Activated naive CD4-positive, alpha-beta T cell (primary cell): ENCODE measurements at places on chromosomes 3 and 15.

DNA sequence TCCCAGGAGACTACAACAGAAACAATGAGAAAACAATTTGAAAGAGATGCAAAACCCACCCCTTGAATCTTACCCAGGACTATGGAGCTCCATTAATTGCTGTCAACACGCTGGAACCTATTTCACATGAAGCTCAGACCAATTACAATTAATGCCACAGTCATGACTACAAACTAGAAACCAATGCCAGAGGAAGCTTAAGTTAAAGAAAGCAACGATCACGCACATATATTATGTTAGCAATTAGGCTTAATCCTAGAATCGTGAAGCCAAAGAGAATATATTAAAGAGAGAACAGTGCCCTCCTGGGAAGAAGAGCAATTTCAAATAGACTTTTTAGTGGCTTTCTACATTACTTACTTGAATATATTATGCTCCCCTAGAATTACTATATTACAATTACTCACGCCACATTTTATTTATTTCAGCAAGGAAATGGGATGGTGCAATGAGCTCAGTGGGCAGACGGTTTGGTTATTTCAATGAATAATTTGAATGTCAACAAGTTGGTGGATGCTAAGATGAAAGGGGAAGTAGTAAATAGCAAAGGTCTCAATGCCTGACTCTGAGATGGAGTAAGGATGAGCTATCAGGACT lies 125.5 kb downstream of the GREM1 start:
- no peak for DNase-seq

GRCh38 chr15:90266061-90266431 lies 574 bp downstream of the NGRN start:
- DNase-seq: peak; percentile 40

DNA sequence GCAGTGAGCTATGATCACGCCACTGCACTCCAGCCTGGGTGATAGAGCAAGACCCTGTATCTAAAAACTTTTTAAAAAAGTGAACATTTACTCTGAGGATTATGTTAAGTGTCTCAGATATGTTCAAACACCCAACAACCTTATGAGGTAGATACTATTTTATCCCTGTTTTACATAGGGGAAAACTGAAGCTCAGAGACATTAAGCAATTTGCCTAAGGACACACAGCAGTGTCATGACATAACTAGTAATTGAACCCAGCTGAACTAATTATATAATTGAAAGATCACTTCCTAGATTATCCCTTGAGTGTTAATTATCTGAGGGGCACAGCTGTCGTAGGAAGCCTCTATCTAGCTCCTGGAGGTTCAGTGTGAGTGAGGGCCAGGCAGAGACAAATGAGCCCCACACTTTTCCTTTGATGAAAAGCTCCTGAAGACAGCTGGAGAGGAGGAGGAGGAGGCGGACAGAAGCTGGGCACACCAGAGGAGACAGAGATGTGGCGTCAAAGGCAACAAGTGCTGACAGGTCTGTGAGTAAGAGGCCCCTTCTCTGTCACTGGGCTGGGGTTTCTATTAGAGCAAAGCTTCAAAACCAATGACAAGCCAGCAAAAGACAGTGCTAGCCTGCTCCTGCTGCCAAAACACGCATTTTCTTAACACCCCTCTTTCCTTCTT lies 20.5 kb downstream of the TRH start:
- no peak for DNase-seq

- no peak for DNase-seq
Measured at GRCh38 chr15:80317389-80318182, 65.6 kb upstream of the CTXND1 start.

DNA sequence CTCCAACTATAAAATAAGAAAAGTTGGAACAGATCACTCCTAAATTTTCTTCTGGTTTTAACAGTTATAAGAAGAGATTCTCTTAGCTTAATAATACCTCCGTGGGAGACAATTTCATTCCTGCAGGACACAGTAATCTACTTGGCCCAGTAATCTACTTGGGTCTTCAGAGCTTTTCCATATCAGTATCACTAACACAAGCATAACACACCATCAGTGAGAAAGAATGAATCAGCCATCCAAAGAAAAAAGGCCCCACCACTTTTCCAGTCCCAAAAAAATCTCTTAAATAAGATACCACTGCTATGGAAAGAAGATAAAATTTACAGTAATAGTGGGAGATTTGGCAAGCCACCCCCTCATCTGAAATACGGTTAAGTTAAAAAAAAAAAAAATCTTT lies 20.2 kb downstream of the SIN3A start:
- no peak for DNase-seq

GRCh38 chr3:139463466-139463865 lies 12.8 kb downstream of the RBP2 start:
- DNase-seq: no peak

DNA sequence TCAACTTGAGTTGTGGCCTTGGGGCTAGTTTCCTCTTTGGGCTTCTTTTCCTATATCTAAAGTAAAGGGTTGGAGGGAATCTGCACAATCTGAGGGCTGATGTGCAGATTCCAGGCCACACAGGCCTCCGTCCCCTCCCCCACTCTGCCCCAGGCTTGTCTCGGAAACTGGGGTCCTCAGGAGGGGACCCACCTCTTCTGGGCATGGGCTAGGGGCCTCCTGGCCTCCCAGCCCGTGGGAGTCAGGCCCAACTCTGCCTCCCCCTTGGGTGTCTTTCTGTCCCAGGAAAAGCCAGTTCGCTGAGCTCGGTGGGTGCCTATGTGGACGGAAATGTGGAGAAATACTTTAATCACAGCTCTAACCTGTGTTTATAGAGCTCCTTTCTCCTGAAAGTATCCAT lies 4.8 kb downstream of the SMAD6 start:
- no peak for DNase-seq

DNA sequence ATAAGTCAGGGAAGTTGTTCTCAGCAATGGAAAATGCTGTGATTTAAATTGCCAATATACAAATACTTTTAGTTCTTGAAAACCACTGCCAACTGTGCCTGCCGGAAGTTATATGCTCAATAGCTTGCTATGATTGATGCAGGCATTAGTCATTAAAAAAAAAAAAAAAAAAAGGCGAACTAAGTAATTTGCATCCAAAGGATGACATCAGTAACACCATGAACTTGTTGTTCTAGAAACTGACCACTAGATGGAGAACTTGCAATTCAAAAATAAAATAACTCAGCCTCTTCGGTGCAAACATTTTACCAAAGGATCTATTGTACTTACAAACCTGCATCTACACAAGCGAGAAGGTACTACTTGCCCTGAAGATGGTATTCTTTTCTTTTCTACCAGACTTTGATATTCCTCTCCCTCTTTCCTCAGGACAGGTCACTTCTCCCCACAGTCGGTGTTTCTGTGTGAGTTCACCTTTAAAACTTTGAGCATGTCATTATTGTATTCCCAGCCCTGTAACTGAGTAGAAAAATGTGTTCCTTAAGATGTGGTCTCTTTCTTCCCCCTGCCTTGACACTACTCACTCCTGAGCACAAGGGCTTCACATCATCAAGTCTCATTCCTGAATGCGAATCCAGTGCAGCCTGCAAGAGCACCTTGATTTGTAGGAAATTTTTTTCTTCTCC lies 115.0 kb upstream of the VEPH1 start:
- no peak for DNase-seq

- no peak for DNase-seq
Measured at GRCh38 chr3:143924522-143925285, 46.9 kb upstream of the DIPK2A start.

DNA sequence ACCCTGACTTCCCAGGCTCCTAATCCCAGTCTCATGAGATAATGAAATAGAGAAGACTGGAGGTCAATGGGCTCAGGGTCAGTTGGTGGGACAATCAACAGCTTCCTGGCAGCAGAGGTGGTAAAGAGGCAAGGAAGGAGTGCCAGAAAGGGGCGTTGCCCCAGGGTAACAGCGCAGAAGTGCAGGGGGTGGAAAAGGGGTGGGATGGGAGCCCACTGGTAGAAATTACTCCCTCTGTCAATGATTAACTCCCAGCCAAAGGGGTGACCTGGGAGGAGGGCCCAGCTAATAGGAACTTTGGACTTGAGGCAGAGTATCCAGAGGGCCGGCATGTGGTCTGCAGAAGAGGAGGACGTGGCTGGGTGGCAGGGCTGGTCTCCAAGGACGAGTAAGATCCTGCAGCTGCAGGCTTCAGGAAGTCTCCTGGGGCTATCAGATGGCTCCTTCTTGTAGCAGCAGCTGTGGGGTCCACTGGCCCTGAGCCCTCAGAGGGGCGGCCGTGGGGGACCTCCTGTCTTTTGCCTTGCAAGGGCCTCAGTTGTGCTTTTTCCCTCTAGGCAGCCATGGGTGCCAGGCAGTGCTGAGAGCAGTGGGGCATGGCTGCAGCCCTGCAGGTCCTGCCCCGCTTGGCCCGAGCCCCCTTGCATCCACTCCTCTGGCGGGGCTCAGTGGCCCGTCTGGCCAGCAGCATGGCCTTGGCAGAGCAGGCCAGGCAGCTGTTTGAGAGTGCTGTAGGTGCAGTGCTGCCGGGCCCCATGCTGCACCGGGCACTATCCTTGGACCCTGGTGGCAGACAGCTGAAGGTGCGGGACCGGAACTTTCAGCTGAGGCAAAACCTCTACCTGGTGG lies 2.3 kb downstream of the GLYCTK start:
- no peak for DNase-seq

DNA sequence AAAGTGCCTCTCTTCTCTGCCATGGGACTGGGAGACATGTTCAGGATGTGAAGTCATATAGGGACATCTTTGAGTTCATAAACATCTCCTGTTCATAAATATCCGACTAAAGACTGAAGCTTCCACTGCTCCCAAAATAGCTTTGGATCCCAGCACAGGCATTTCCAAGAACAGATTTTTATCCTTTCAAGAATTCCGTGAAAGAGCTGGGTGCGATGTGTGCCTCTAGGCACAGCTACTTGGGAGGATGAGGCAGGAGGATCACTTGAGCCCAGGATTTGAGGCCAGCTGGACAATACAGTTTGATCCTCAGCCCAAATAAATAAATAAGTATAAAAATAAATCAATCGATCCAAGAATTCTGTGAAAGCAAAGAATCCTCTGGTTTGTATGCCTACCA lies 6.7 kb upstream of the ISLR2 start:
- no peak for DNase-seq

DNA sequence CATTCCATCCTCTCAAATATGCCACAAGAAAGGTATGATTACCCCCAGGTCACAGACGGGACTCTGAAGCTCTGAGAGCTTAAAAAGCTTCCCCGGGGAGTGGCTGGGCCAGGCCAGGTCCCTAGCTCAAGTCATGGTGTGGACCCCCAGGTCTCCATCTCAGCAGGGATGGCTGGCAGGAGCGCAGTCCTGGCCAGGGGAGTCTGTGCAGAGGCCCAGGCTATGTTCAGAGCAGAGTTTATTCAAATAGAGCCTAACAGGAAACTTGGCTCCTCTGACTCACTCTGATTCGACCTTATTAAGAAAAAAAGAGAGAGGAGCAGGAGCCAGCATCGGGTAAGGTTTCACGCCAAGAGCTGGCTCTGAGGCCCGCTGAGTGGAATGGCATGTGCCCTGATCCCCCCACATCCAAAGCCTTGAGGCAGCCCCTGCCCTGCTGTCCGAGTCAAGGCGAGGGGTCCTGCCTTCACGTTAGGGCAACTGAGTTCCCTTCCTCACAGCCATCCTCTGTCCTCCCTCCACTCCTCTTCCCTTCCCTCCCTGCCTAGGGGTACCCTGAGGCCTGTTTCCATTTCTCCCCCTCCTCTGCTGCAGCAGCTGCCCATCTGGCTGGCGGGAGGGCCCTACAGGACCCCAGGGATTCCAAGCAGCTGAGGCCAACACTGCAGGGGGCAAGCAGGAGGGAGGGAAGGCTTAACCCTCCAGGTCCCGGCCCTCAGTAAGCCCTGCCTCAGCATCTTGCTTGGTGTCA lies 1.9 kb upstream of the LOXL1 start:
- DNase-seq: peak; percentile 10

GRCh38 chr3:172530101-172530561 lies 6.9 kb upstream of the TNFSF10 start:
- no peak for DNase-seq

- DNase-seq: no peak
Measured at GRCh38 chr3:61839256-61839655, 277.9 kb downstream of the PTPRG start.

GRCh38 chr3:108823227-108823626 lies 641 bp downstream of the TRAT1 start:
- no peak for DNase-seq

DNA sequence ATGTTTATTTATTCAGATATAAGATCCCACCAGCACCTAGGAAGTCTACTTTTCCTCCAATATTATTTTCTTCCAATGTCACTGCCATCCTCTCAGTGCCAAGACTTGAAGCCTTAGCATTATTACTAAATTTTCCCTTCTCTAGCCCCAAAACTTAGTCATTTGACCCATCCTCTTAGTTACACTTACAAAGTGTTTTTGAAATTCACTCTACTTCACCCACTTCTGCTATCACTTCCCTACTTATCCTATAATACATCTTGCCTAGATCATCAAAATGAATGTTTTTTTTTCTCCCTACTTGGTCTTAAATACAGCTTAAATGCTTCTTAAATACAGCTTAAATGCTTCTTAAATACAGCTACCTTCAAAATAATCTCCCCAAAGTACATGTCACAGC lies 376.6 kb downstream of the RSL24D1 start:
- DNase-seq: no peak
